NCI-H524 (cell line): ENCODE measurements at places on chromosomes 7 and 10.

DNA sequence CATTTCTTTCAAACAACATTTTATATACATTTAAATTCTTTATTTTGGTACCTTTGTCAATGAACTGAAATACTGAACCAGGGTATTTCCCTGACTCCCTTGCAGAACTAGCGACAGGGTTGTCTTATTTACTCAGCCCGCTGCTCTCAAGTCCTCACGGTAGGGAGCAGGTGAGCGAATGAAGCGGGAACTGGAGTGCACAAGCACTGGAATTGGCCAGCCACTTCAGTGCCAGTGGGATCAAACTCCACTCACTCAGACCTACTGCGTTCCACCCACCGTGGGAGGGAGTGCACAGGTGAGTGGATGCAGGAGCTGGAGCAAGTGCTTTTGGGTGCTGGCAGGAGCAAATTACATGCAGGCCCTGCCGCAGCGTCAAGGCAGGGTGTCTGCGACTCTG is 28.1 kb upstream of the NEUROD6 start:
- DNase-seq: no peak

DNA sequence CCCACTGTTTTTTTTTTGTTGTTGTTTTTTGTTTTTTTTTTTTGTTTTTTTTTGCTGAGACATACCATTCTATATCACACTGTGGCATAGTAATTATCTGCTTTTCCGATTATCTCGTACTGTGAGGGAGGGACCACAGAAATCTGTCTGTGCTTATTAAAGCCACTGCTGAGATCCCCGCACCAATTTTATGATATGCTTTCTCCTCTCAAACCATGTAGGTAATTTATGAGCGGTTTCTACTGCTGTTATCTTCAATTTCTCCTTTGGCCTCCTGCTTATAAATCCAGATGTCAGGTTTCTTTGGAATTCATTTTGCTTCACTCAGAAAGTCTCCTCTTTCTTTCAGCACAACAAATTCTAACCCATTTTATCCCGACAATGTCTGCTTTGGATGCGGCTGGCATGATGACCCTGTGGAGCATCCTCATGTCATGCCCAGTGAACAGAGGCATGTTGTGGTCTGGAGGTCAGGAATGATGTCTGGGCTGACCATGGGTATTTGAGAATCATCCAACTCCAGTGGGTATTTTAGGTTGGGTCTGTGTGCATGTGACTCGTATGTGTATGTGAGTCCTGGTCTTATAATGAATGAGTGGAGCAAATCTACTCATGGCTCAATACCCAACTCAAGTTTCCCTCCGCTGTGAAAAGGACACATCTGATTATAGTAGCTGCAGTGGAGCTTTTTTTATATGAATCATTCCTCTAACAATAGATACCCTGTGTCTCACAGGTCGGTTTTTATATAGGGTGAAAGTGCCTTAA is 213.4 kb downstream of the GALNT17 start:
- no peak for DNase-seq

DNA sequence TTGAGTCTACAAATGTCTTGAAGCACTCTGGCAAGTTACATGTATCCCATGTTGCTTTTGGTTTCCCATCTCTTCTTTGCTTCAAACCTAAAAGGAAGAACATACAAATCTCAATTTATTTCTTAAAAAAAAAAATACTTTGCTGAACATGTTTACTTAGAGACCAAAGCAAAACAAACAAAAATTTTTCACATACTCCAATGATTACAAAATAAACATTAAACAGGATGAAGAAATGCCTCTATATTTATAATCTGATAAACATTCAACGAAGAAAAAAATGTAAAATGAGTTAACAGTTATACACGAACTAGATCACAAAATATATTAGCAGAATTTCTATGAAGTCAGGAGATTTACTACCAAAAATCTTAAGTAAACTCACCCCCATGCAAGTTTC is 31.3 kb downstream of the FAM204A start:
- DNase-seq: no peak

- no peak for DNase-seq
These were observed 286.8 kb upstream of the SHH start for GRCh38 chr7:156099085-156099484.

DNA sequence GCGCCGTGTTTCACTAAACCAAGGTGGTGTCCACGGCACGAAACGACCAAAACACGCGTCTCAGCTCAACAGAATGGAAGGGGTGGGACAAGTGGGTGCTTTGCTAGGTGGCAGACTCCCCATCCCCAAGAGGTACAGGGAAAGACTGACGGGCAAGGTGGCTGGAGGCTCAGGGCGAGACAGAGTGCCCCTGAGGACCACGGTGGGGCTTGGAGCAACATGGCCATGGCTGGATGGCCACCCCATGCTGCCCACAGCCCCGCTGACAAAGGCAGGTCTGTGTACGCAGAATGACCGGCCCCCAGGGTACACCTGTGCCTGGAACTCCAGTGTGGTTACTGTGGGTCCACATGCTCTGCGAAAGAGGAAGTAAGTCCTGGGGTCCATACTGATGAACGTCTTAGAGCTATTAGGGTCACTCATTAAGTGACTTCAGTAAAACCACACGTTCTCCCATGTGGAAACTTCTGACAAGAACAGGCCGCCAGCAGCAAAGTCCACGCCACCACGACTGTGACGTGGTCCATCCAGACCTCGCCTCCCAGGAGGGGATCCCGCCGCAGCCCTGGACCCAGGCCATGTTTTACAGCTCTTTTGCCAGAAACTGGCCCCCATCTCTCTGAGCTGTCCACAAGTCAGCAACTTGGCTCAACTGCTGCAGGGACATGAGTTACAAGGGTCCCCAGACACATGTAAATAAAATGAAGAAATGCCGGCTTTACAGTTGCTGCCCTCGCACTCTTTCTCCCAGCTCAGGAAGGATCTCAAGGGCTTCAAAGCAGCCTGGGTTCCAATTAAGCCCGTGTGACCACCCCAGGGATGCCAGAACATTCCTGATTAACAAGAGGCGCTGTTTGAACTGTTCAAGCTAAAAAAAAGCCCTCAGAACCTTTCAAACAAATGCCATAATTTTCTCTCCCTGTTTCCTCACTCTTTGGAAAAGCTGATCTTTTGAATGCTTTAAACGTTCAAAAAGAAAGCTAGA is 66.8 kb downstream of the MAD1L1 start:
- DNase-seq: no peak

- no peak for DNase-seq
These were observed 182.9 kb downstream of the HTR7 start for GRCh38 chr10:90674928-90675327.

DNA sequence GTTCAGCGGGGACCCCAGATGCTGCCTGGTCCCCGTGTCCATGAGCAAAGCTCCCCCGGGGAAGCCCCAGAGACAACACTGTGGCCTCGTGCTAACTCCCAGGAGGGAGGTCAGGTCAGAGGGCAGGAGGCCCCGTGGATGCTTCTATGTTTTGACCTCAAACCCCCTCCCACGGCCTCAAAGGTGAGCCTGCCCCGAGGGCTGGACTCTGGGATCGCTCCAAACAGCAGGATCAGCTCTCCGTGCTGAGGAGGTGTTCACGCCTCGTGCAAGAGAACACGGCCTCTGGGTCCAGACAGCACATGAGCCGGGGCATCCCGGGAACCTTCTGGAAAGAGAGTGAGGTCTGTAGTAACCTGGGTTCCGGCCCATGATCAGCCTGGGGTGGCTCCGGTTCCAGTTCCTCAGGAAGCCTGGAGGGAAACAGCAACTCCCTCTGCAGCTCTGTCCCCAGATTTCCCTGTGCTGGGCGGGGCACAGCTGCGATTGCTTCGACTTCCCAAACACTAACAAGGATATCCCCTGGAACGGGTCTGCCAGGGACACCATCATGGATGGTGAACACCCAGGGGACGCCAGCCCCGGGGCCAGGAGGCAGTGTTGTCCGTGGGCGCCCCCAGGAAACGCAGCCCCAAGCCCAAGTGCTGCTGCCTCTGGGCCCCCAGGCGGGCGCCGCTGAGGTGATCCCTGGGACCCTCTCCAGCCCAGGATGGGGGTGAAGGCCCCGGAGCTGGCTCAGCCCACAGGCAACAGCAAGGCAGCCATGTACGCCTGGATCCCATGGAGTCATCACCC is 18.0 kb upstream of the INPP5A start:
- no peak for DNase-seq

- no peak for DNase-seq
These were observed 122.8 kb downstream of the C10orf105 start for GRCh38 chr10:71596759-71597158.

GRCh38 chr10:102642736-102643335 is 1.4 kb upstream of the TRIM8 start:
- DNase-seq: peak; percentile 18
